ENCODE measurements at places on chromosomes 16 and 17.

- DNase-seq, result no peak
Observed at GRCh38 chr17:42233994-42234393, 39.7 kb upstream of the GHDC start.

GRCh38 chr17:53571342-53571741 lies 251.4 kb upstream of the KIF2B start:
- no peak for DNase-seq

DNA sequence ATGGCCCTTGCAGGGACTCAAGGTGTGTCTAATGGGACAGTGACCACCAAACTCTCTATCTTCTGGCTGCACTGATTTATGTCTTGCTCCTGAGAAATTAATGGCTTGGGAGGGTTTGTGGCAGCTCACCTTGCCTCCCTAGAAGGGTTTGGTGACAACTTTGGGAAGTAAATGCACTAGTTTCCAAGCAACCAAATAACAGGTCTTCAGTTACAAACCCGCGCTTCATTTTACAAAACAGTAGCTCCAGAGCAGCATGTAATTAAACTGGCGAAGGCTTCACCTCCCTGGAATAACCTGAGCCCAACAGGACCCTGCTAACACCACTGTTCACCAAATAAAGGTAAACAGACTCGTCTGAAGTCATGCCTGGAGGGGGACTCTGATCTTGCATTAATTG lies 318.3 kb downstream of the SLC39A11 start:
- no peak for DNase-seq

GRCh38 chr16:54077050-54077821 lies 209.4 kb downstream of the IRX3 start:
- peak; percentile 61 for DNase-seq

- DNase-seq, result no peak
Observed at GRCh38 chr16:77246150-77246549, 46.9 kb downstream of the SYCE1L start.

DNA sequence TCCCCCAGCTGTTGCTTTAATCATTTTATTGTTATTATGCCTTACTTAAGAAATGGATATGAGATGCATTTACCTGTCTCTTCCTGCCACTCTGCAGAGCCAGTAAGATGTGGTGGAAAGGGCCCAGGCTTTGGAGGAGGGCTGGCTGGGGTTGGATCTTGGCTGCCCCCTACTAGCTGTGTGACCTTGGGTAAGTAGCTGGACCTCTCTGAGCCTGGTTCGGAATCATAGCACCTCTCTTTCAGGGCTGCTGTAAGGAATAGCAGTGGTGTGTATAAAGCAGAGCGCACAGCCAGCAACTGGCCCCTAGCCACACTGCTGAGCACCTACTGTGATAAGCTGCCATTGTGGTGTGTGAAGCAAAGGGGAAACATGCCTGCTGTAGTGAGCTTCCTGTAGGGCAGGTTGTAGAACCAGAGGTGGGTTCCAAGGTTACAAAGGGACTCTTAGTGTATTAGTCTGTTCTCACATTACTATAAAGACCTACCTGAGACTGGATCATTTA lies 23.9 kb downstream of the MAPT start:
- no peak for DNase-seq

DNA sequence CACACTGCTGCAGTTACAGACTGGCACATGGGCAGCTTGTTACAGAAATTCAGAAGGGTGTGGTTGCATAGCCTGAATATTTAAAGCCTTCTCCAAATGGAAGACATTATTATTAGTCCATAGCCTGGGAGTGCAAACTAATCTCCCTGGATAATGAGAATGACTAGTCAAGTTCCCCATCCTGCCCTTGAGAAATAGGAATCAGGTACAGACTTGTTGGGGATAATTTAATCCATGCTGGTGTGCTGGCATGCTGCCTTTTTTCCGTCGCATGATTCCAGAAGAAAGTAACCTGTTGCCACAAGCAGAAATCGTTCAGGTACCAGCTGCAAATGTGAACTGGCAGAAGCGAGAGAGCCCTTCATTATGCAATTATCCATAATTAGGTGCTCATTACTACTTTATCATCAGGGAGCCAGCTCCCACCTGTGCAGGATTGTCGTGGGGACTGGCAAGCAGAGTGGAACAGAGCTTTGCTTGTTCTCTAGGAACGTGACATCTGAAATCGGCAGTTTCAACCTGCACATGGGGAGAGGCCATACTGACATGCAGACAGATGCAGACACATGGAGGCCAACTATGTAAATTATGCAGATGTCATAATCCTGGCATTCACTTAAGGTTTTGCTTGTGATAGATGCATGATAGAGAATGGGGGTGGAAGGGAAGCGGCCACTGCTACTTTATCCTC lies 419.4 kb downstream of the PMP22 start:
- DNase-seq, result no peak

DNA sequence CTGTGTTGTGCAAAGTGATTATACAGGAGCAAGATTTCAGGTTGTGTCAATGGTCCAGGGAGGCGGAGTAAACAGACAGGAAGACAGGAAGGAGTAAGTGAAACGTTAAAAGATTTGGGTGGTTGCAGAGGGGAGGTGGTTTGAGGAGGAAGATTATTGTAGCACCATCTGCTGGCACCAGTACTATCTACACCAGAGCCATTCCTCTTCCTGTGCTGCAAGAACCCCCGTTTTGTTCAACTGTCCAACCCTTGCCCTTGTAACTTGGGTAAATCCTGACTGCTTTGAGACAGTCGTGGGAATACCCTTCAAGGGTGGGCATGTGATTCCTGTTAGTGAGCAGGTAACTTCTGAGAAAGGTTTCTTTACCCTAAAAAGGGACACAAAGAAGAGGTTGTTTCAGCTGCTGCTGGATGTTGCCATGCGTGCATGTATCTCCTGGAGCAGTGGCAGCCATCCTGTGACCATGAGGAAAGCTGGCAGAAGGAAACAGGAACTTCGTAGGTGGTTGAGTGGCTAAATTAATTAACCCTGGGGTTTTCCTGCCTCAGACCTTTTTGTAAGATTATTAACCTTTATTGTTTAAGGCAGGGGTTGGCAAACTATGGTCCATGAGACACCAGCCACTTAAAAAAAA lies 124.1 kb downstream of the PRKCA start:
- no peak for DNase-seq

DNA sequence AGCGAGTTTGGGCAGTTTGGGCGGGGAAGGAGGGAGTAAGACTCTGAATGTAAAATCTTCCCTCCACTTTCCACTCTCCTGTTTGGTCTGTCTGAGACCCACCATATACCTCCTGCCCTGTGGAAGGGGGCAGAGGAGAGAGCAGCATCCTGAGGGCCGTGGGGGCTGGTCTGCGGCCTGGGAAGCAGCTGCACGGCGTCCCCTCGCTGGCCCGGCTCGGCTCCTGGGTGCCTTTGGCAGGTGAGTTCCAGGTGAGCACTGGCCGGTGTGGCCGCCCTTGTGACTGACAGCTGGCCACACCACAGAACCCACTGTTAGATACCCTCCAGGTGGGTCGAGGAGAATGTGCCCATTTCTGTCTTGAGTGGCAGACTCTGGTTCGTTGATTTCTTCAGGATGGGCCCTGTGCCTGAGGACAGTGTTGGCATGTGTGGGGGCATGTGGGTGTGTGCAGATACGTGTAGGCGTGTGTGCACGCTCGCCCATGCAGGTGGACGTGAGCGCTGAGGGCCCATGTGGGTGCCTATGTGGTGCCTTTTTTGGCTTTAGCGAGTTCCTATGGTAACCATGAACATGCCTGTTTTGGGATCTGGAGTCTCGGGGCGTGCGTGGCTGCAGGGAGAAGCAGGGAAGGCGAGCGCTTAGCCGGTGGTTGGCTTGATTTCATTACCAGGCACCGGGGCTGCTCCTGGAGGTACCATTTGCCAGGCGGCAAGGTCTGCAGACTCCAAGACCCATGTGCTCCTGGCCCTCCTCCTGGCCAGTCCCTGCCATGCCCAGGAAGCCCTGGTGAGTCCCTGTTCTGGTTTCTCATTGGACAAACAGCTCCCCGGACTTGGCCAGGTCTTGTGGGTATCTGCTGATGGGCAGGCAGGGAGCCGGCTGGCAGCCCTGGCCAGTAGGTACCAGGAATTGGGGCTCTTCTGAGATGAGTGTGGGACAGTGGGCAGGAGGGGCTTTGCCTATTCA lies 12.4 kb downstream of the RAP1GAP2 start:
- DNase-seq, result no peak

DNA sequence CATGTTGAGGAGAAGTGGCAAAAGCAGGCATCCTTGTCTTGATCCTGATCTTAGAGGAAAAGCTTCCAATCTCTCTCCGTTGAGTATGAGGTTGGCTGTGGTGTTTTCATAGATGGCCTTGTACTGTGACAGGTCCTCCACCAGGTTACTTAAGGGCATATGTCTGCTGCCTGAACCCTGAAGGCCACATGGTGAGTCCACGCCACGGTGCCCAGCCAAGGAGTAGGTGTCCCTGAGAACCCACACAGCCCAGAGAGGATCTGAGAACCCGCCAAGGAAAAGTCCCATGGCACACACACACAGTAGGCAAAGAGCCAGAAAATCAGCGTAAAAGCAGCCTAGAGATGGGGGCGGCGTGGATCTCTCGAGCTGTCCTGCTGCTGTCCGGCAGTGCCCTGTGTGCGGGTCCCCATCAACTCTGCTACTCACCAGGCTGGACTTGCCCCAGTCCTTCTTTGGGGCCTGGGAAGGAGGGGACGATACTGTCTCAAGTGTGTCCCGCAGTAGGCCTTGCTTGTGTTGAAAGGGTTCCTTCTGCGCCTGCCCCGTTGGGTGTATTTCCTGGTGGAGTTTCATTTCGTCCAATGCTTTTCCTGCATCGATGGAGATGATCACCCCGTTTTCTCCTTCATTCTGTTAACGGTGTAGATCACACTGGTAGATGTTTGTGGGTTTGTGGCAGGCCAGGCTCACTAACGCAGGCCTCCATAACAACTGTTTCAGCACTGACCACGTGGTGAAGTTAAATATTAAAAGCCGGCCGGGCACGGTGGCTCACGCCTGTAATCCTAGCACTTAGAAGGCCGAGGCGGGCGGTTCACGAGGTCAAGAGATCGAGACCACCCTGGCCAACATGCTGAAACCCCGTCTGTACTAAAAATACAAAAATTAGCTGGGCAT lies 90.8 kb upstream of the DNAH17 start:
- no peak for DNase-seq

DNA sequence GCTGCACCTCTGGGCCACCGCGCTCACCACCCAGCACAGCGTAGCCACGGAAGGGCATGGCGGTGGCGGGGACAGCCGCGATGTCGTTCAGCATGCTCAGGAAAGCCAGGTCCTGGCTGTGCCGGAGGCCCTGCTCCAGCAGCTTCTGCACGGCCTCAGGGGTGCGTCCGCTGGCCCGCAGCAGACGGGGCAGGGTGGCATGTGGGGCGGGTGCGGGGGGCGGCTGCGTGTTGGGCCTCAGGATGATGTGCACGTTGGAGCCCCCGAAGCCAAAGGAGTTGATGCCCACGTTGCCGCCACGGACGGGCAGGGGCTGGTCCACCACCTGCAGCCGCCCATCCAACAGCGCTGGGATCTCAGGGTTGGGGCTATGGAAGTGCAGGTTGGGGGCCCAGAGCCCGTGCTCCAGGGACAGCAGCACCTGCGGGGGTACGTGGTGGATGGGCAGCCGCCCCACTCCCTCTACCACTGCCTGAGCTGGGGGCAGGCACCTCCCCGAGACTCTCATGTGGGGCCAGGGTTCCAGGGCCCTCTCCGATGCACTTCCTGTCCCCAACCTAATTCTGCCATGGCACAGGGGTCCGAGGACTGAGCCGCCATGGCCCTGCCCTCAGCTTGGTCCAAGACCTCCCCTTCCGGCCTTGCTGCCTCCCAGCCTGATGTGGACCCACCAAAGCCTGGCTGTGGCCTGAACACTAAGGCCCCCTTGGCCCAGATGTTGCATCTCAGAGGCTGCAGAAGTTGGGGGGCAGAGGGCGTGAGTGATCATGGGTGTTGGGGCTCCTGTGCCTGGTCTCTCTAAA lies 6.6 kb downstream of the FASN start:
- DNase-seq, result no peak

- no peak for DNase-seq
Observed at GRCh38 chr16:55385359-55385758, 61.4 kb downstream of the IRX6 start.

GRCh38 chr16:78900044-78900811 lies 700.3 kb downstream of the MAF start:
- DNase-seq, result no peak

DNA sequence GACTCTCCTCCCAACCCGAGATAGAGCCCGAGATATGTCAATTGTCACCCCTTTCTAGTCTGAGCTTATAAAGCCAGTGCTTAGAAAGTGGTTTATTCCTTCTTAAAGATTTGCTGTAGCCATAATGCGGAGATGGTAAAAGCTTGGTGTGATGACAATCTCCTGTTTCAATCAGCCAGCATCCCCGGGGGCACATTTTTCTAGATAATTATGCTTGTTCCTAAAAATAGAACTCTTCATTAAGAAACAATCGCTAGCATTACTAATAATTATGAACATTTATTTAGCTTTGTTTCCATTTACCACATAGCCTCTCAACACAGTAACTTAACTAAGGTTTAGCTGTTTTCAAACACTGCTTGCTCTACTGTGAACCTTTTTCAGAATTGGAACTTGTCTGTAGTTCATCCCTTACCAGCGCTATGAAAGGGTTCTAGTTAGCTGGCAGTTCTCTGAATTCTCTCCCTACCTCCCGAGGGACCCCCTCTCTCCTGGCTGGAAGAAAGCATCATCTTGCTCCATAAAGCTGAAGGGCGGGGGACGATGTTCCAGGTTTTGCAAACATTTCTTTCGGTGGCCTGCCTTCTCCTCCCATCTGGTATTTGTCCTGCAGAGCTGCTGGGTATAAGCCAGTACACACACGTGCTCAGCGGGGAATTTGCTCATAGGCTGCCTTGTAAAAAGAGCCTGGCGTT lies 922 bp upstream of the MRPL58 start:
- DNase-seq, result no peak

- no peak for DNase-seq
Observed at GRCh38 chr16:9134306-9134705, 42.9 kb downstream of the HAPSTR1 start.

GRCh38 chr17:6548578-6549330 lies 7.6 kb downstream of the PITPNM3 start:
- no peak for DNase-seq

- DNase-seq, result no peak
Observed at GRCh38 chr16:70670175-70670574, 15.7 kb downstream of the MTSS2 start.

DNA sequence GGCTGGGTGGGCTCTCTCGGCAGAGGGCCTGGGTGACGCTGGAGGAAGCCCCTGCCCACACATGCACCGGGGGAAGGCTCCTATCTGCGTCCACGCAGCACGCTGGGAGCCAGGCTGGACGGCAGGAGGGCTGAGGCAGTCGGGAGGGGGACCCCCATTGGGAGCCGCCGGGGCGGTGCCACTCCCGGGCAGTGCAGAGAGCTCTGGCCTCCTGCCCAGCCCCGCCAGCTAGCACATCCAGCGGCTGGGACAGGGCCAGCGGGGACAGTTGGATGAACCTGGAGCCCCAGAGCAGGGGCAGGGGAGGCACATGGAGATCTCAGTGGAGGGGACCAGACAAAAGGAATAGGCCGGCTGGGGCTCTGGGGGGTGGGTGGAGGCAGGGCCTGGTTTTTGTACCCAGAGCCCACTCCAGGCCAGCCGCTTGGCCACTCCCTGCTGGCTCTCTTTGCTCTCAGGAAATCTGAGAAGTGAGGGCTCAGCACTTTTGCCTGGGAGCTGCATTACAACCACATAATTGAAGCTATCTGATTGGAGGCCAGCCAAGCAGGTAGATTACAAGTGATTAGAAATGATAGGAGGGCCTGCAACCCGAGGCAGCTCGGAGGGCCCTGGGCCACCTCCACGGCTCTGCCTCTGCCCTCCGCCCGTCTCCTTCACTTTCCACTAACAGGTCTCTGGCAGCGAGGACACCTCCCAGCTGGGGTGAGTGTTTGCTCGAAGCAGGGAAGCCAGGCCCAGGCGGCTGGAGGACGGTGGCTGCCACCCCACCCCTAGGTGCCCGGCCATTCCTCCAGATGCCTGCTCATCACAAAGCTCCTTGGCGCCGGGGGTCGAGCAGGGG lies 40.1 kb downstream of the ENGASE start:
- no peak for DNase-seq
